ENCODE measurements at places on chromosomes 1 and 21.

DNA sequence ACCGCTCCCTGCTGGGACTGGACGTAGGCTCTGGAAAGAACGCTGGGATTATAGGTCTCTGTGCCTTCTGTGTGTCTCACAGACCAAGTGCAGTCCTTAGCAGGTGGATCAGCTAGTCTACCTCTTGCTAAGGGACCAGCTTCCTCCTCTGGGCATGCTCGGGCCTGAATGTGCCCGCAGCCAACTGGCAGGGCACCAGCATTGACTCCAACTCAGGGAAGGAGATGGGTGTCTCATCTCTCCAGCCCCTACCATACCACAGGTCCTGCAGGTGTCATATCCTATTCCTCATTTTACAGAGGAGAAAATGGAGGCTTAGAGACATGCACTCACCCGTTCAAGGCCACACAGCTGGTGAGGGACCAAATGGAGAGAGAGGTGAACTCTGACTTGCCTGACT lies 340.2 kb downstream of the PTPRU start:
- no peak for DNase-seq

GRCh38 chr1:198929111-198929604 lies 290.3 kb downstream of the PTPRC start:
- DNase-seq: no peak

GRCh38 chr1:243623841-243624240 lies 226.2 kb downstream of the AKT3 start:
- peak; percentile 13 for DNase-seq

- no peak for DNase-seq
These were observed 695.1 kb downstream of the MATN1 start for GRCh38 chr1:30028283-30028682.

- no peak for DNase-seq
These were observed 48.7 kb upstream of the COL6A2 start for GRCh38 chr21:46048926-46049889.

DNA sequence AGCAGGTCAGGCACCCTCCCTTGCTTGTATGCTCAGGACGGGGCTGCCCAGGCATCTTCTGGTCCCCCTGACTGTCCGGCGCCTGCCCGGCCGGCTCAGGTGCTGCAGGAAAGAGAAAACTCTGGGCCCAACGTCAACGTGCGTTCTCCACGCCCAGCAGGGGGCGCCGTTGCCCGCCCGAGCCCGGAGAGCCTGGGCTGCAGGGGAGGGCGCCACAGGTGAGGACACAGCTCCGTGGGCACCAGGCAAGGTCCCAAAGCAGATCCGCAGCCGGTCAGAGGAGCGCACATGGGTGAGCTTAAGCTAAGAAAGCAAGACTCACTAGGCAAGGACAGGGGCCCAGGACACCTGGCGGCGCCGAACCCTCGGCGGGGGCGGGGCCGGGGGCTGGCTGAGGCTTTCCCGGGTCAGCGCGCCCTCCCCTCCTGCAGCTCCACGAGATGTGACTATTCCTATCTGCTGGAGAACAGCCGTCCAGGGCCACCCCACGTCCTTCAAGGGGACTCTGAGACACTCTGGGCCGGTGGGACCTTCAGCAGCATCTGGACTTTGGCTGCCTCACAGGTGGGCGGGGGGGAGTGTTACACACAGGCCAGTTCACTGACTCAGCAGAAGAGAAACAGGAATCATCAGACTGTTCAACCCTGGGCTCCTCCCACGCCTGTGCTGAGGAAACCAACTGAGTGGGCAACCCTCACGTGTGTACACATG lies 29.3 kb downstream of the KRTAP10-1 start:
- peak; percentile 24 for DNase-seq

DNA sequence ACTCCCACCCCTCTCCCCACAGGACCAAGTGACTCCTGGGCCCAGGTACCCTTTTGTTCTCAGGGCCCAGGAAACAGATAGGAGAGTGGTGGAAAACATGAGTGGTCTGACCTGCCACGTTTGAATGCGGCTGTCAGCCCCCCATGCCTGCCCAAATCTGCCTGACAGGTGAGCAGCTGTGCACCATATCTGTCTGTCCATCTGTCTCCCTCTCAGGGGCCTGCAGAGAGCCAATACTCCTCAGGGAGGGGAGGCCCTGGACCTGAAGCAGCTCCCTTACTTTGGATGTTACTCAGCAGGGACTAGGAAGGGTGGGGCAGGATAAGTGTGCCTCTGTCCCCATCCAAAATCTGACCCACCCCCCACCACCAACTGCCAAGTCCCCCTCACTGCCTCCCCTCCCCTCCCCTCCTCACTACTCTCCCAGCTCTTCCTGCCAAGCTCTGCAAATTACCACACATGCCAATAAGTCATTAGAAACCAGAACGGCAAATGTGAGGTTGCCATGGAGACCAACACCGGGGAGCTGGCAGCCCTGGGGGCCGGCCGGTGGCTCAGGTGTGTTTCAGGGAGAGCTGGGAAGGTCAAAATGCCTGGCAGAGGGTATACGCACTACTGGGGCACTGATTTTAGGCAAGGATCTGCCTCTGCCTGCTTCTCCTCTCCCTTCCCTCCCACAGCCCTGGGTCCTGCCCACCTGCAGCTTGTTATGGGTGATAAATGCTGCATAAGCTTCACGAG lies 11.5 kb downstream of the LRRN2 start:
- no peak for DNase-seq

GRCh38 chr1:15411593-15412137 lies 2.0 kb downstream of the EFHD2 start:
- no peak for DNase-seq

GRCh38 chr1:8434101-8434500 lies 116.2 kb downstream of the SLC45A1 start:
- DNase-seq: no peak

GRCh38 chr1:220484135-220484534 lies 43.8 kb upstream of the MARK1 start:
- DNase-seq: no peak

GRCh38 chr1:101002551-101002950 lies 23.0 kb downstream of the DPH5 start:
- peak; percentile 35 for DNase-seq

DNA sequence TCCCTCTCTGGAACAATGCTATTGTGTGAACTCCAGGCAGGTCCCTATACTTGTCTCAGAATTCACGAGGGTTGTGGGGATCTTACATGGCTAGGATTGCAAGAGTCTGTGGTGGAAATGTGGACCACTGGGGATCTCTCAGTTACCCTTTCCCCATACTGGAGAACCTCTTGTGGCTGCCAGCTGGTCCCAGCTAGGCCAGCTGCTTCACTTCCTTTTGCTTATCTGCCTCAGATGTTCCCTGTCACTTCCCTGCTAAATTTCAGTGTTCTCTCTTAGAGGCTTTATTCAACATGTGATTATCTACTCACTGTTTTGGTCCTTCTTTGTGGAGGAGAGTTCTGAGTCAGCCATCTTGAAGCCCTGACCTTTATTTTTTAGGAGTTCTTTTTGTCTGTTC lies 75.9 kb upstream of the SAMD13 start:
- no peak for DNase-seq

DNA sequence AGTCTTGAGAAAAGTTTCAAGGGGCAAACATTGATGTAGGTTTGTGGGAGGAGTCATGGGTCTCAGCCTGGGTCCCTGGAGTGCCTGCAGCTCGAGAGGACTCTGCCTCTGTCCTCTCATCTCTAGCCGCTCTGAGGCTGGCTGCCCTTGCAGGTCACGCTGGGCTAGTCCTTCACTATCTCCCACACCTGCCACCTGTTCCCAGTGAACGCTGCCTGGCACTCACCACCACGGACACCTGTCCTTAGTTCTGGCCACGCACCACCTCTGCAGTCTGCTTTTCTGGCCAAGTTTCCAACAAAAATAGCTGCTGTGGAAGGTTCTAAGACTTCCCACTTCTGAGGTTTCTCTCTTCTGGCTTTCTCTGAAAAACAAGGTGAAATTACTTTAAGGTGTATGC lies 52.5 kb downstream of the SH3BGR start:
- DNase-seq: no peak

DNA sequence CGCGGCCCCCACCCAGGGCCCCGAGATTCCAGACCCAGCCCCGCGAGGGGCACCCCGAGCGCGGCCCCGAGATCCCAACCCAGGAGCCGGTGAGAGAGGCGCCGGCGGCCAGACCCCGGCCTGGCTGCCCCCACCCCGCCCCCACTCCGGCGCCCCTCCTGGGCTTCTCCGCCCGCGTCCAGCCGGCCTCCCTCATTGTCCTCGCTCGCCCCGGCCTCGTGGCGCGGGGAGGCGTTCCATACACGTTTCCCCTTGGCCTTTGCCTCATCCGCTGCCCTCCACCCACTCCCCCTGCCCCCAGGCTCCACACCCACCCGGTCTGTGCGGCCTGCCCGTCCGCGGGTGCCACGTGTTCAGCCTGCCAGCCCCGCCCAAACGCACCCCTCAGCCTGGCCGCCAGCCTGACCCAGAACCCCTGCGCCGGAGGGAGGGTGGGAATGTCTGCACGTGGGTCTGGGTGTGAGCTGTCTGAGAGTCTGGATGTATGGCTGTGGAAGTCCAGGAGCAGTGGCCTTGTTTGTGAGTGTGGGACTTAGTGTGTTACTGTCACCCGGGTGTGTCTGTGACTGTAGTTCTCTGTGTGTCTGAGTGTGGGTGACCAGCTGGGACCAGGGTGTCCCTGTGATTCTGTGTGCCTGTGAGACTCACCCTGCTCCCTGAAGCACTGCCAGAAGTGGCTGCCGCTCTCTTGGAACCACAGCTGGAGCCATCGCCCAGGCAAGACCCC lies 681 bp downstream of the B4GALT2 start:
- DNase-seq: no peak

GRCh38 chr1:214377485-214377884 lies 96.5 kb downstream of the SMYD2 start:
- DNase-seq: no peak

GRCh38 chr1:91556556-91556955 lies 55.9 kb downstream of the CDC7 start:
- no peak for DNase-seq

DNA sequence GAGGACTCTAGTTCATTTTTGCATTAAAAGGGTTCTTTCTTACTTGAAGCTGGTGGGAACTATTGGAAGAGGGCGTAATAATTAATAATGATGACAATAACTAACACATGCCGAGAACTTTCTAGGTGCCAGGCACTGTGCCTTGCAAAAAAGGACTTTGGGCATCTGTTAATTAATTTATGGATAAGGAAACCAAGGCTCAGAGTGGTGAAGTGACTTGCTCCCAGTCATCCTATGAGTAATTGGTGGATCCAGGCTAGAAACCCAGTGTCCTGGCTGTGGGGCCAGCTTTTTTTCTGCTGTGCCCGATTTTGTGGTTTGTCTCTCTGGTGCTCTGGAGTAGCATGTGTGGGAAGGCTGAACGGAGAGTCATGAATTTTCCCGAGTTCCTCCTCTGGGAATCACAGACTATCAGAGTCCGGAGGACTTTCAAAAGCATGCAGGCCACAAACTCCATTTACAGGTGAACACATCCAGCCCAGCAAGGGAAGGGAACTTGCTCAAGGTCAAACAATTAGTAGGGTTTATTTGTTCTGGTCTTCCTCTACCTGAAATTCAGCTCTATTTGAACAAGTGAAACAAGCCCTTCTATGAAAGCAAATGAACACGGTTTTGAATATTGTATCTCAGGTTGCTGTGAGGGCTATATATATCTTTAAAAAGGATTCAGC lies 23.4 kb downstream of the ROR1 start:
- no peak for DNase-seq

DNA sequence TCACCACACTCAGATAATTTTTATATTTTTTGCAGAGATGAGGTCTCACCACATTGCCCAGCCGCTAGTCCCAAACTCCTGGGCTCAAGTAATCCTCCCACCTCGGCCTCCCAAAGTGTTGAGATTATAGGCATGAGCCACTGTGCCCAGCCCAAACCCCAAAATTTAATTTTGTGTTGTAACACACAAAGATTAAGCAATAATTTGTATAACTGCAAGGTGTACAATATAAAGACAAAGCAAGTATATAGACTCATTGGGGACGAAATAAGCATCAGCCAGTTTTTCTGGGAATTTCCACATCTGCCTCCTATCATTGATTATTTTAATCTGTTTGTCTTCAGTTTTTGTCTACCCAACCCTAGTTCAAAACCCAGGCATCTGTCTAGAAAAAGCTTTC lies 42.7 kb downstream of the ST7L start:
- DNase-seq: no peak

DNA sequence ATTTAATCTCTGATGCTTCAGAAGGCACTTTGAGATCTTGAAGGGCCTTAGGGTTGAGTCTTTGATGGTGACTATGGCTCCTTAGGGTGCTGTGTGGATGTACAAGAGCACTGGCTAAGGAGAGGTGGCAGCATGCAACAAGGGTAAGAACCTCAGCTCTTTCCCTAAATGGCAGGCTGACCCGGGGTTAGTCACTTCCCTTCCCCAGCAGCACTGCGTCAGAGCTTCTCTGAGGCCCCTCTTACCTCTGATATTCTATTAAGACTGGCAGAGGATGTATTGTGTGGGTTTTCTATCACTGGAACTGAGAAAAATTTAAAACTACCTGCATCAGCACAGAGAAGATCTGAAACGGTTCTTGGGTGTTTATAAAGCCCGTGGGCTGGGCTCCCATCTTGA lies 11.8 kb downstream of the C1orf116 start:
- DNase-seq: no peak

DNA sequence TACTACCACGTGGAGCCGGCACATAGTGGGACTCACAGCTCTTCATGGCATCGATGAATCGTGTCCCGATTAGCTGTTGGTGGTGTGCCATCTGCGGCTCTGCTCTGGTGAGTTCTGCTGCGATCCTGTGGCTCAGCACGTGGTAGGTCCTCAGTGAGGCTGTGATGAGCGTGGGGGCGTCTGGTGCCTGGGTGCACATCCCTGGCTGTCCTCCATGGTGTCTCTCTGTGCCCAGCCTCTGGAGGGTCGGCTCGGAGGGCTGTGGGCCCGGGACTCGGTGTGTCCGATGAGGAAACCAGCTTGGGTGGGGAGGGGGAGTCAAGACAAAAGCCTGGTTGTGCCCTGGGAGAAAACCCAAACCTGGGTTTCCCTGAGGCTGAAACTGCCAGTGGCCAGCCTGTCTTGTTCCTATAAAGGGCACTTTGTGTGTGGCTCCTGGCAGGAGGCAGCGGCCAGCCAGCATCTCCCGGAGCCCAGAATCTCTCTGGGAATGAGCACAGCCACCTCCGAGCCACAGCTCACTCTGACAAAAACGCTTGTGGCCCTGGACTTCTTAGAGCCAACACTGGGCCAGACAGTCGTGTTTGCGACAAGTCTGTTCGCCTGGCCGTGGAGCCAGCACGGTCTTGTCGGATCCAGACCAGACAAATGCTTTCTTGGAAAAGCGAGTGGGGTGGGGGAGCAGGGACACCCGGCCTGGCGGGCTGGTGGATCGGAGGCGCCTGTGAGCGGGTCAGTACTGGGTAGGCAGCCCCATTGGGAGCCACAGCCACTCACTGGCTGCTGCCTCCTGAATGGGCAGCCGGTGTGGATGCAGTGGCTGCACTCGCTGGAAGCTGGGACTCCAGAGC lies 31.8 kb downstream of the SPSB1 start:
- DNase-seq: peak; percentile 96

- no peak for DNase-seq
These were observed 90.9 kb downstream of the MATN1 start for GRCh38 chr1:30632481-30632880.

- DNase-seq: no peak
These were observed 28.8 kb downstream of the TSEN15 start for GRCh38 chr1:184080309-184080708.

DNA sequence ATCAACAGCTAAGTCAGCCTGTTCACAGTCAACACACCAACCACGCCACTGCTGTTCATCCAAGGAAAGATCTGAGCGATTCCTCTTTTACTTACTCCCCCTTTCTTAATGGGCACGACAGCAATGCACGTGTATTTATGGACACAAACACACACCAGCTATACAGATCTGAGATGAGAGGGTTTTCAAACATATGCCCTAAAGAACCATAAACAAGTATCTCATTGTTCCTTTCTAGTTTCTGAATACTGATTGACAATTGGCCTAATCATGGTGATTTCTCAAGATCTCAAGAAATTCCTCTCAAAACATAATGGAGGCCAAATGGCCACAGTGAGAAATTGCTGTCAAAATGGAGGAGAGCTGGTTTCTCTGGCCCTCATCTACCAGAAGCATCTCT lies 18.0 kb downstream of the TOR3A start:
- DNase-seq: peak; percentile 85

Data from COLO829 (cell line).